ENCODE measurements at places on chromosomes 12 and 14. TPM values are rescaled to one million over a fixed set of nuclear protein-coding genes. Genes with fewer than 3 reads are reported as not detected.

DNAH10 gene
- 138 TPM for total RNA-seq

TAS2R9 gene
- 0.25 TPM for total RNA-seq

DPF3 gene
- total RNA-seq: 10.8 TPM

C12orf54 gene
- total RNA-seq: 9.5 TPM

DDX23 gene
- total RNA-seq: 32.4 TPM

KCNMB4 gene
- 6.8 TPM for total RNA-seq

KCNJ8 gene
- total RNA-seq: 0.88 TPM

PLCZ1 gene
- total RNA-seq: 0.44 TPM

AJUBA gene
- total RNA-seq: 3.1 TPM

DIO2 gene
- 28.2 TPM for total RNA-seq
